ENCODE measurements at places on chromosomes 7 and 10.

GRCh38 chr7:78090616-78091015 is 292.0 kb downstream of the PHTF2 start:
- no peak for DNase-seq

- DNase-seq = no peak
Observed at GRCh38 chr10:49327036-49327813, 28.3 kb downstream of the C10orf71 start.

DNA sequence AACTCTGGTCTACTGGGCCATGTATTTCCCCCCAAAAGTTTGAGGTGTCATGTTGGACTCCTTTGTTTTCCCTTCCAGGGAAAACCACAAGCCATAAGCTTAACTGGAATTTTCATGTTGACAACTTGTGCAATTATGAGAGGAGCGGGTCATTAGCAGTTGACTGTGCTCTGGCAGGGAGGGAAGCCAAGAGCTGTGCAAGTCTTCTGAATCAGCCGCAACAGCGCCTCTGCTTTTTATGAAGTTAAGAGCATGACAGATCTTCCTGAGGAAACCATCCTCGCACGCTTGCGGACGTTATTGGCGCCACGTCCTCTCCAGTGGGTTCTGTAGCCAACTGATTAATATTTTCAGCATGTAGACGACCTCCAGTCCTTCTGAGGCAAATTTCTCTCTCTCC is 148.7 kb upstream of the MKI67 start:
- DNase-seq = no peak

DNA sequence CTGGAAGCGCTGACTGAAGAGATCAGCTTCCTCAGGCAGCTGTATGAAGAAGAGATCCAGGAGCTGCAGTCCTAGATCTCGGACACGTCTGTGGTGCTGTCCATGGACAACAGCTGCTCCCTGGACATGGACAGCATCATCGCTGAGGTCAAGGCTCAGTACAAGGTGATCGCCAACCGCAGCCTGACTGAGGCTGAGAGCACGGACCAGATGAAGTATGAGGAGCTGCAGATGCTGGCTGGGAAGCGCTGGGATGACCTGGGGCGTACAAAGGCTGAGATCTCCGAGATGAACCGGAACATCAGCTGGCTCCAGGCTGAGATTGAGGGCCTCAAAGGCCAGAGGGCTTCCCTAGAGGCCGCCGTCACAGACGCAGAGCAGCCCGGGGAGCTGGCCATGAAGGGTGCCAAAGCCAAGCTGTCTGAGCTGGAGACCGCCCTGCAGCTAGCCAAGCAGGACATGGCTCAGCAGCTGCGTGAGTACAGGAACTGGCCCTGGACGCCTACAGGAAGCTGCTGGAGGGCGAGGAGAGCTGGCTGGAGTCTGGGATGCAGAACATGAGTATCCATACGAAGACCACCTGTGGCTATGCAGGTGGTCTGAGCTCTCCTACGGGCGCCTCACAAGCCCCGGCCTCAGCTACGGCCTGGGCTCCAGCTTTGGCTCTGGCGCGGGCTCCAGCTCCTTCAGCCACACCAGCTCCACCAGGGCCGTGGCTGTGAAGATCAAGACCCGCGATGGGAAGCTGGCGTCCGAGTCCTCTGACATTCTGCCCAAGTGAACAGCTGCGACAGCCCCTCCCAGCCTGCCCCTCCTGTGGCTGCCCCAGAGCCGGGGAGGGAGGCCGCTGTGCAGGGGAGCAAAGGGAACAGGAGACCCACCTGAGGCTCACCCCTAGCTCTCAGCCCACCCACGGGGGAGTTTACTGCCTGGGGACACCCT is 24.9 kb upstream of the AMPH start:
- no peak for DNase-seq

DNA sequence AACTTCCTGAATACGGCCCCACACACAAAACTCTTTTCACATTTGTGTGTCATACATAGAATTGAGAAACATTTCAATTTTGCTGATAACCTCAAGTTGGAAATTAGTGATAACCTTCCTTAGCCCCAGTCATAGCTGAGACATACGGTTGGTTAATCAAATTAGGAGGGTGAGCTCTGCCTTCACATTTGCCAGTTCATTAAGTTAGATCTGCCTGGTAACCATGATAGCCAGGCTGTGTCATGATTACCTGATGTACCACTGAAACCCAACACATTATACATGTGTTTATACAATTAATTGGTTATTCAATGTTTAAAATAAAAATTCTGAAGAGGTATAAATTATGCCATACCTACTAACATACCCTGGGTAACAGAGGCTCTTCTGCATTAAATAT is 60.8 kb upstream of the RAB11FIP2 start:
- DNase-seq = no peak

DNA sequence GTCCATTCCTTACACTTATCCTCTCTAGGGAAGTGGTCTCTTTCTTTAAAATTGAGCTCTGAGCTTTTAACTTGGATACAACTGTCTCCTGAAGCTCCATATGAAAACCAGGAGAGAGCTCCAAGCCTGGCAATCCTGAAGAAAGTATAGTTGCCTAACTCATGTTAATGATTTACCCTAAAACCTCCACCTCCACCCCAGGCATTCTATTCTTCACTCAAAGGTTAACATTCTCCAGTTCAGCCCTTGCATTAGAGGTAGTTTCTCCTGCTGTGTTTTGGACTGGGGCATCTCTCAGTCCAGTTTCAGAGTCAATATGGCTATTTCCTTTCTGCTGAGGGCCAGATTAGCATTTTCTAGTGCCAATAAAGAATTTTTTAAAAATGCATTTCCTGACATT is 195.5 kb downstream of the SLC25A13 start:
- no peak for DNase-seq

- DNase-seq = no peak
Observed at GRCh38 chr10:77771851-77772250, 134.2 kb upstream of the KCNMA1 start.

DNA sequence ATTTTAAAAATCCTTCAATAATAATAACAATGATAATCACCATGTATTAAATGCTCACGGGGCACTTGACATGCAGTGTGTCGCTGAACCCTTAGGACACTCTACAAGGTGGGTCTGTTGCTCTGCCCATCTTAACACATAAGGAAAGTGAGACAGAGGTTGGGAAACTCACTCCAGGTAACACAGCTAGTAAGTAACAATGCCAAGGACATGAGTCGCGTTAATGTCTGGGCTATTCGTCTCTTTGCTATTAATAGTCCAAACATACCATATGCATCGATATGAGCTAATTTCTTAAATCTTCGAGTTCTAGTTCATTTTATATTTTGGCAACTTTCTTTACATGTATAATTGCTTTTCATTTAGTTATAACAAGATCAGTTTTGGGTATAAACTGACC is 79.5 kb downstream of the BEND7 start:
- DNase-seq = no peak

- DNase-seq = no peak
Observed at GRCh38 chr10:61822781-61823230, 78.7 kb upstream of the ARID5B start.

Measured in activated naive CD8-positive, alpha-beta T cell treated with anti-CD3 and anti-CD28 coated beads, Interleukin-2, amount 50 U/mL, for 16 hours (primary cell).